Hepatic stellate cell (primary cell): ENCODE measurements at places on chromosomes 4 and X.
A peak's percentile ranks its signal among the peaks of the same experiment; 100 is the strongest.

- no peak for DNase-seq
Observed at GRCh38 chr4:109821185-109821584, 5.6 kb downstream of the GAR1 start.

- no peak for DNase-seq
Observed at GRCh38 chr4:77593101-77593500, 12.5 kb upstream of the CXCL13 start.

DNA sequence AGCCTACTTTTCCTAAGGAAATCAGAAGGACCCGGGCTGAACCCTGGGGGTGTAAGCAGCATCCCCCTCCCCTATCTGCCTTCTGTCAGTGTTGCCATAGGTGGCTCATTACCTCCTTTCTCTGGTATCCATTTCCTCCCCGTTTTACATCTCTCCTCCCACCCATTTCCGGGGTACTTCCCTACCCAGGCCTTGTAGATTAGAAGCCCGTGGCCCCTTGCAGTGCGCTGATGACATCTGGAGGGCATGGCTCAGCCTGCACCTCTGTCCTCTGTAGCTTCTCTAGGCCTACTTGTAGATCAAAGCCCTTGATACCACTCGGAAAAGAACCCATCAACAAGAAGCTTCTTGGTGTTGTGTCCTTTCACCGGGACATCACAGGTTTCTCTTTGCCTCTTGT, 71.8 kb downstream of the NBDY start:
- DNase-seq, result no peak

DNA sequence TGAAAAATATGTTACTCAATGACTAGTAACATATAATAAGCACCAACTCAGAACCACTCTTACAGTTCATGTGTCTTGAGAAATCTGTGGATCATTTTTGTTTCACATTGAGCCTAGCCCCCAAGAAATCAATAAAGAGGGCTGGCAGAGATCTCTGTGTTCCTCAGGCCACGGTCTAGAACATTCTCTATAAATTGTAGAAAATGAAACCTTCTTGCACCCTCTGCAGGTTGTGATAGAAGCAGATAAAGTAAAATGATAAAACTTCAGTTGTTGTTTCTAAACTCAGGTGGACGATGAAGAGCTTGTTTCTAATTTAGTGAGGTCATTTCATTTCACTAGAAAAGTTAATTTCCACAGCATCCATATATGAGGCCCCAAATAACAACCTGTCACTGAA, 182.7 kb downstream of the KIT start:
- no peak for DNase-seq

DNA sequence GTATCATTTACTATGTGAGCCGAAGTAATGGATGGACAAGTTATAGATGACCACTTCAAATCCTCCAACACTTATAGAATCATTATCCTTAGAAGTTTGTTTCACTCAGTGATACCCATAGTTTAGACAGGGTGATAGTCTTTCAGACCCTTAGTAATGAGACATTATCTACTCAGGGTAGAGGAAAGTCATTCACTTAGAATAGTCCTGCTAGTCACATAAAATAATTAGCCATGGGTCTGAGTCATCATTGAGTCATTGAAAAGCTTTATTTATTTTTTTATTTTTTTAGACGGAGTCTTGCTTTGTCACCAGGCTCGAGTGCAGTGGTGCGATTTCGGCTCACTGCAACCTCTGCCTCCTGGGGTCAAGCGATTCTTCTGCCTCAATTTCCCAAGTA, 321.7 kb upstream of the FSTL5 start:
- no peak for DNase-seq

GRCh38 chr4:111797455-111798163, 347.6 kb upstream of the FAM241A start:
- no peak for DNase-seq

DNA sequence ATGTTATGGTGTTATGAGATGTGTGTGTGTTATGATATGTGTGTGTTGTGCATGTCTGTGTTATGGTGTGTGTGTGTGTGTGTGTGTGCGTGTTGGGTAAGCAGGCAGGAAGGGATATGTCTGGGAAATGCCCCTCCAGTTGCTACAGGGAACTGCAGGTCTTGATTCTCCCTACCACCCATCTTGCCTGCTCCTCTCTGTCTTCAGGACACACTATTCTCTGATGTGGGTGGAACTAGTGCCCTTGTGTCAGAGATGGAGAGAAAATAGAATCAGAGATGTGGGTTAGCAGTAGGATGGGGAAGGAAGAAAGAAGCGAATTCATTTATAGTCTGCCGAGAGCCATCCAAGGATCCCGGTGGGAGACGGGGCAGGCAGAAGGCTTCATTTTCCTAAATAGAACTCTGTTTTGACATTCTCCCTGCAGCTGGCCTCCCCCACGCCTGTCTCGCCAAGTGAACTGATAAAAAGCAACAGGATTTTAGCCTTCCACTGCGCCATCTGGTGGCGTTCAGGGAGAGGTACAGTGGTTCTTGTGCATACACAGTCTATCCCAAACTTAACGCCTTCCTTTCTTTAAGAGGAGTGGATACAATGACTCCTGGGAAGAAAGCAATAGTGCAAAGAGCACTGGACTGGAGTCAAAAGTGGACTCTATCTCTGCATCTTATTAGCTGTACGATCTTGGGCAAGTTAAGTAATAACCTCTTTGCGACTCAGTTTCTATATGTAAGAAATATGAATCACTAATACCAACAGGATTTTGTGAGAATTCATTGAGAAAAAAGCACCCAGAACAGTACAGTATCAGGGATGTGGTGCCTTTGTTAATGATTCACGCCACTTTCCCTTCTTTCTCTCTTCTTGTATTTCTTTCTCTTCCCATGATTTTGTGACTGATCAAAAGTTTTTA, 14.1 kb upstream of the MGST2 start:
- DNase-seq, result peak; percentile 51
